ENCODE measurements at places on chromosomes 12 and 14.
A peak's percentile ranks its signal among the peaks of the same experiment; 100 is the strongest.

- DNase-seq, result no peak
Observed at GRCh38 chr12:64737539-64737938, 21.7 kb downstream of the GNS start.

DNA sequence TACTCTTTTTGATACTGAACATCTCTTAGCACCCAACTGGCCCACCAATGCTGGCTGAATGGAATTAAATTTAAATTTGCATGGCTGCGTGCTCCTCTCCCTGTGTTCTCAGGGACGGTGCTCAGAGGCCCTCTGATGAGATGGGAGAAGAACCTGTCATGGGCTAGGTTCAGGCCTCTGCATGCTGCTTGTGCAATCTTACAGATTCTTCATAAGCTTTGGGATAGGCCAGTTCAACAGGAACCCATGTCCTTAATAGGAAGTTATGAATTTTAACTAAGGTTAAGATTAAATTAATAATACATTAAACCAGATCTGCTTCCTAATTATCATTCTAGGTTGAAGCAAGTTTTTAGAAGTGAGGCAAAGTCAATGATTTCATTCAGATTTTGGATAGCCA, 119.7 kb upstream of the LRIG3 start:
- DNase-seq, result no peak

DNA sequence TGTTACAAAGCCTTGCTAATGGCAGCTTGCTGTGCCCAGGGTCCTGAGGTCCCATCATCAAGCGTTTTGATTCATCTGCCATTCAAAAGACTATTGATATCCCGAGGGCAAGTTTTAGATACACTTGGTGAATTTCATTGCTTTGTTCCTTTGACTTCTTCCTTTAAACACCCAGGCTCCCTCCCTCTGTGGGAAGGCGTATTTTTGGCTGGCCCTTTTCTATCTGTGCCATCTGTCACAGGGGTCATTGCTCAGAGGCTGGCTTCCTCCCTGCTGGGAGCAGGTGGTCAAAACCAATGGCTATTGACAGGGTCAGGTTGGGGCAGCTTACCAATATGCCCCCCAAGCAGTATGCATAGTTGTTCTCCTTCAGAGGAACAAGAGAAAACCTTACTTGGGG, 40.0 kb downstream of the SCN8A start:
- DNase-seq, result no peak

DNA sequence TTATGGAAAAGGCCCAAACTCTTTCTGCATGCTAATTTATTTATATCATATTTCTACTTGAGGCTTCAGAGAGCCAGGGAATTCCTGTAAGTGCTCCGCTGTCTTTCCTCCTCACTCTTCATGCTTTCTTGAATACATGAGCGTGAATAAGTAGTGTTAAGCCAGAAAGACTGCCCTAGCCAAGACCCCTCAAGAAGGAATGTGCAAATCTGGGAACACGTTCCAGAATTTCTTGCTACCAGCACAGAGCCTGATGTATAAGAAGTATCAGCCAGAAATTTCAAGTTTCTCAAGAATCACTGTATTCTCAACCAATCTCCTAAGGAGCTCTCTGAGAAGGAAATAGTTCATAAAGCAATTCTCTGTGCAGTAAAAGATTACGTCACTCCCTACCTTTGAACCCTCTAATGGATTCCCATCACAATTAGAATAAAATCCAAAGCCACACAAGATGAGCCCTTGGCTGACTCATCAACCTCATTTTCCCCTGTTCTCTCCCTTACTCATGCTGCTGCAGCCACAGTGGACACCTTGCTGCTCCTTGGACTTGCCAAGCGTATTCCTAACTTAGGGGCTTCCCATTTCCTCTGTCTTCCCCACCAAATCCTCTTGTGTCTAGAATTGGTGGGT, 6.9 kb upstream of the TSPAN8 start:
- no peak for DNase-seq

GRCh38 chr12:100566887-100567637, 6.4 kb upstream of the GAS2L3 start:
- DNase-seq, result no peak

DNA sequence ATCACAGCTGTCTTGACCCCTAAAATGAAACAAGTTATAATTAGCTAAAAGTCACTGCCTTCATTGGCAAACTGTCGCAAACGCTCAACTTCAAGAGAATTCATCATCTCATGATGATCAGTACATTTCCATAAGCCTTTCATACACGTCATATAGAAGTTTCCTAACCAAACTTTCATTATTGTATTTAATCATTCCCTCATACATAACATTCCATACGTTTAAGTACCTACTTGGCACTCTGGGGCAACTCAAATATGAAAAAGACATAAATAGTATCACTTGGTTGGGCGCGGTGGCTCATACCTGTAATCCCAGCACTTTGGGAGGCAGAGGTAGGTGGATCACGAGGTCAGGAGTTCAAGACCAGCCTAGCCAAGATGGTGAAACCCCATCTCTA, 12.4 kb upstream of the PPP2R5E start:
- DNase-seq, result peak; percentile 31

DNA sequence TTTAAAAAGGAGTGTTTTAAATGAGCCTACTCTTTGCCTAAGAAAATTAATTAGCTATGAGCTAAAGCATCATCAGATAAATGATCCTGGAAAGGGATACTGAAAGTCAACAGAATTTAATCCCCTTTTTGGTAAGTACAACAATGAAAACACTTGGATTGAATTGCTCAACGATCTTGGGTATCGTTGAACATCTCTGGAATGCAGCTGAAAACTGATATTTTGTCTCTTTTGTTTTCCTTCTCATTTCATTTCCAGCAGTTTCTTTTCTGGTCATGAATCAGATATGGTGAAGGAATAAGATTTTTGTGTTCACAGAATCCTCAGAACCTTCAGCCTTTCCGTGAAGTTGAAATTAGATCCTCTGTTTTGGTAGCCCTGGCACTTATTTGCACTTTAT, 771.2 kb downstream of the FSCB start:
- no peak for DNase-seq

DNA sequence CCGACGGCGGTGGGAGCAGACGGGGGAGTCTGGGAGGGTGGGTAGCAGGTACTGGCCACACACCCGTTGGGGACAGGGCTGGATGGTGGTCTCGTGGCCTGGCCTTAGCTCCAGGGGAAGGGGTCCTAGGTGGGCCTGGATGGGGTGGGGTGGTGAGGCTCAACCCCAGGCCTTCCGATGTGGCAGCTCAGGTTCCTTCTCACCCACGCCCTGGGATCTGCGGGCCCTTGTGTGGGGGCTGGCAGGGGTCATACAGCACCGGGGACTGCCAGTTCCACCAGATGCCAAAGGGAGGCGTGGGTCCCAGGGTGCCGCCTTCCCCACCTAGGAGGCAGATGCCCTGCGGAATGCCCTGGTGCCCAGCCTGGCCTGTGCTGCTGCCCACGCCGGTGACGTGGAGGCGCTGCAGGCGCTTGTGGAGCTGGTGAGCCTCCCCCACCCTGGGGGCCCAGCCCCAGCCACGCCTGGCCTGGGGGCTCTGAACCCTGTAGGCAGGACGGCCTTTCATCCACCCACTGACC, 21.0 kb downstream of the ASPG start:
- DNase-seq, result no peak

DNA sequence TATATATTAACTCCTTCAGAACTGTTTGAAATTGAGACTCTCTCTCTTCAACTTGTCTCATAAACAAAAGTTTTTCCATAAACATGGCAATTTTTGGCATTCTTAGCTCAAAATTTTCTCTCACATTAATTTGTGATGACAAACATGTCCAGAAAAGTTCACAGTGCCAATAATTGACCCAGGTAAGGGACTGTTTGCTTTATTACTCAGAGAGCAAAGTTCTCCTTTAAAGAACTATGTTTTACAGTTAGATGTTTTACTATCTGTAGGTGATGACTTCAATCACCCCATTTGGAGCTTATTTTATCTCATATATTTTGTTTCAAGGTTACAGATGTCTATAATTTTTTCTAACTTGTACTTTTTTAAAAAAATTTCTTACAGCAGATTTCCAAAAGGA, 855.6 kb downstream of the SLC16A7 start:
- no peak for DNase-seq

- no peak for DNase-seq
Observed at GRCh38 chr12:52632656-52633055, 14.3 kb upstream of the KRT73 start.

DNA sequence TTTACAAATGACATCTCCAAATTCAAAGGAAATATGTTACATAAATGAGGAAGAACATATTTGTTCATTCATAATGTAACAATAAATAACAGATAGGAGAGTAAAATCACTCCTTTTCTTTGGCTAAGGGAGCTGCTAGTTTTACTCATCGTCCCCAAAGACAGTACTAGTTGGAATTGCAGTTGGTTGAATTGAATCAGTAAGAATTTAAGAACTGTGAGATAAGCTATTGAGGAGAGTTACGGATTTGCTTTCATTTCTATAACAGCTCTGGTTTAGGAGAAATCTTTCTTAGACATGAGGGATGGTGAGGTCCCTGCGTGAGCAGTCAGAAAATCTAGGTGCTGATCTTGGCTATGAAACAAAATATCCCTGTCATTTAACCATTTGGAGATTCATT, 402.8 kb downstream of the AEBP2 start:
- no peak for DNase-seq

DNA sequence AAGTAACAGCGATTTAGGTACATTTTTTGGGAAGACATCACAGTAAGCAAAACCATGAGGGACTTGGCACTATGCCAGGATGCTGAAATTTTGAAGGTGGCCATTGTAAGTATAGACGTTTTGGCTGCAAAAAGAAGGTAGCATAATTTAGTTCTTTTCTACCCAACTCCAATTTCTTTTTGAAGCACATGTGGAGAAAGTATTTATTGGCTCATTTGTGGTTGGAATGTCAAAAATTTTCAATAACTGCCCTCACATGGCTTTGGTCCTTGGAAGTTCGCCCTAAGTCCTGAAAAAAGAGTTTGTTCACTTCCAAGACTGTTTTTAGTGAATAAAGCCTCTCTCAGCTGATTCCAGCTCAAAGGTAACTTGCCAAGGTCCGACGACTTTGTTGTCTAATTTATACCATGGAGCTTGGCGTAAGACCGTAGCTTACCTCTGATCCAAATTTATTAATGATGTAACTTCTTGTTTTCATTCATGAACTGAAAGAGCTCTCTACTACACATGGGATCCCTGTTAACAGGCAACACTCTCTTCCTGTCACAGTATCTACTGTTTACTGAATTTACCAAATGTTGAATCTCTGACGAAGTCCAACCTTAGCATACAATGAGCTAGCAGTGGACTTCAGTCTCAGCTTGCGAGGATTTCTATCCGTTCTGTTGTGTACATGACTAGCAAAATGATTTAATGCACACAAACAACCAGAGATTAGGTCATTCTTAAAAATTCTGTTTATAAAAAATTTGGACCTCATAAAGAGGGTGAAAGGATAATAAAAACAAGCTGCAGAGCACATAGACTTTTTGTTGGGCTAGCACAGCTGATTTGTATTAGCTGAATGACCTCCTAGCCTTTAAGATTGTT, 49.0 kb downstream of the MSRB3 start:
- no peak for DNase-seq

DNA sequence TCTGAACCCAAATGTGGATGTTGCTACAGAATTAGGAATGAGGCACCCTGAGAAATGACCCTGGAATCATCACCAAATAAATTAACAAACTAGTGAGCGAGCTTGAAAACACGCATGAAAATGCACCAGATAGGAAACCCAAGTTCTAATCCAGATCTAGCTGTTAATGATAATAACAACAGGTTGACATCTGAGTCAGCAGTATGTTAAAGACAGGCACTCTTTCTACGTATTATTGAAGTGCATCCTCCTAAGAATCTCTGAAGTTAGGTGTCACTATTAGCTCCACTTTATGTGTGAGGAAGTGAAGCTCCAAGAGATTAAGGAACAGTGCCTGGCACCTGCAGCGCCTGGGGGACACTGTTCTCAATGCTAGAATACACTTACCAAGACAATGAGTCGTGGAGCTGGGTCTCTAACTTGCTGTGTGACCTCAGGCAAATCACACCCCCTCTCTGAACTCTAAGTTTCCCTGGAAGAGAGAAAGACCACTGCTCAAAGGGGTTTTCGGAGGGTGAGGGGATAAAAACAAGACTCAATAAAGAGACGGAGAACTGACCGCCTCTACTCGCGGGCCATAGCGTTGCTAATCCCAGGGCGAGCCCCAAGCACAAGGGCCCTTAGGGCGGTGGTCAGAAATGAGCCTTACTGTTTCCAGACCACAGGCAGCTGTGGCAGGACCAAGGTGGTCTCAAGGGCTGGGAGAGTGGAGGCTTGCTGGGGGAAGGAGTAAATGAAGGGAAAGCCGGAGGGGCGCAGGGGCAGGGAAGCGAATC, 2.1 kb downstream of the SLC6A12 start:
- no peak for DNase-seq

DNA sequence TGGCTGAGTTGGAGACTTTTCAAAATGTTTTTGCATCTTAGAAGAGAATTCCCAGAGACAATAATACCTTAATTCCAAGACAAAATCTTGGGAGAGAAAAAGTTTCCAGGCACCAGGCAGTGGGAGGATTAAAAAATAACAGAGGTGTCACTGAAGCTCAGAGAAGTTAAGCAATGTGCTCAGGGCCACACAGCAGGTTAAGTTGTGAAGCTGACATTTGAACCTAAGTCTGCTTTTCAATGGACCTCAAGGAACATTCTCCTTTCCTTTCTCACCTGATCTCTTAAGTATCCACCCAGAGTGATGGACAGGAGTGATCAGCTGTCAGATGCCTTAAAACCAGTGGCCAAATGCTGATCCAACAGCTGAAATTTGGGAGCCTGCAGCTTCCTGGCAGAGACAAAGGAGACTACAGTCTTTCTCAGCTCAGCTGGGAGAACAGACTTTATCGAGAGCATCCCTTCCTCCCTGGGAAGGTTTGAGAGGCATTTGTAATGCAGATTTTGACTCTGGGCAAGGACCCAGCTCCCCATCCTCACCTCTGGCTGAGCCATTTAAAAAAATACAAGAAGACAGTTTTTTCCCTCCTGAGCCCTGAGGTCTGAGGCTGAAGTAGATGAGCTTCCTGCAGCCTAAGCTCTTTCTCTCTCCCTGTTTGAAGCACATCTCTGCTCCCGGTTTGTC, 174.9 kb upstream of the RPH3A start:
- no peak for DNase-seq

DNA sequence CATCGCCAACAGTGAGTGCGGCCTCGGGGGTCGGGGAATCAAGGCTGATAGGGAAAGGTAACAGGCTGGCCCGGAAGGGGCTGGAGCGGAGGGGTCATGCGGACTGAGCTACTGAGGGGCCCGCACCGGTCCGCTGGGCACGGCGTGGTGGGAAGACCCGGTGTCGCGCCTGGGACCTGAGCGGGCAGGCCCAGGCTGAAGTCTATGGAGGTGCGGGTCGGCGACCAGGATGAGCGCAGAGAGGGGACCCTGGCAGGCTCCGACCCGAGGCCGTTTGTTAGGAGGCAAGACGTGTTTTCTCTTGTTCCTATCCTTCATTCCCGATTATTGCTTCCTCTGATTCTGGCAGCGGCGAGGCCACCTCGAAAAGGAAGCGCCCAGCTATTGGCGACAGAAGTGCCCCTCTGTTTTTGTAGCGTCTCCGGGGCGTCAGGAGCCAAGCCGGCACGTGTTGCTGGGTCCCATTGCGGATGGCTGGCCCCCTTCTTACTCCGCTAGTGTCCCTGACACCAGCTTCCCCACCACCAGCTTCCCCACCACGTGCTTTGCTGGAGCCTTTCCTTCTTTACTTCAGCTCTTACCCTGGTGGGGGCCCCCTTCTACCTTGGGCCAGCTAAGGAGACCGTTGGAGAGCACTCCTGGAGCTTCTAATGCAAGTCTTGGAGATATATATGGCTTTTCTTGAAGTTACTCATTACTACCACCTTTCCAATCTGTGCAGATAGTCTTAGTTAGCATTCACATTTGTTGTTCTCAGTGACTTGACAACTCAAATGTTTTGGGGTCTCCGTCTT, 653 bp downstream of the PA2G4 start:
- DNase-seq, result peak; percentile 57

All from activated T-cell treated with anti-CD3 and anti-CD28 coated beads, Interleukin-2, amount 50 U/mL, for 48 hours (primary cell).